Right lung (tissue), 10 donors: ENCODE measurements at places on chromosomes 1 and 21.

DNA sequence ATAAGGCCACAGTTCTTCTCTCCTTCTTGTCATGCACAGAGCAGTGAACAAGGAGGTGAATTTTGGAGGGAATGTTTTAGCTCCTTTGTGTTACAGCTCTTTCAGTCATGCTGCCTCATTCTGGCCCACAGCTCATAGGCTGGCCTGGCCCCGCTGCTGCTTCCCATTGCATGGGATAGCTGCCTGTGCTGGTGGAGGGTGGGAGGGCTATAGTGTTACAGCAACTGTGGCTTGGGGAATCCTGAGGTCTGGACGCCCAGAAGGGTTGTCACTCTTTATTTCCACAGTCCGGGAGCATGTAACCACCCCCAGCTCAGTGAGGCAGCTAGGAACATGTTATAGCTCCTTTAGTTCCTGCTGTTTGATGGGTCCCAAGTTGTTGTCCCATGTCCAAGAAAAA, 210.3 kb downstream of the AMY1C start:
- DNase-seq, result no peak

- DNase-seq, result no peak
Measured at GRCh38 chr1:218078916-218079315, 206.2 kb upstream of the RRP15 start.

- no peak for DNase-seq
Measured at GRCh38 chr1:53987880-53988279, 30.1 kb downstream of the LDLRAD1 start.

DNA sequence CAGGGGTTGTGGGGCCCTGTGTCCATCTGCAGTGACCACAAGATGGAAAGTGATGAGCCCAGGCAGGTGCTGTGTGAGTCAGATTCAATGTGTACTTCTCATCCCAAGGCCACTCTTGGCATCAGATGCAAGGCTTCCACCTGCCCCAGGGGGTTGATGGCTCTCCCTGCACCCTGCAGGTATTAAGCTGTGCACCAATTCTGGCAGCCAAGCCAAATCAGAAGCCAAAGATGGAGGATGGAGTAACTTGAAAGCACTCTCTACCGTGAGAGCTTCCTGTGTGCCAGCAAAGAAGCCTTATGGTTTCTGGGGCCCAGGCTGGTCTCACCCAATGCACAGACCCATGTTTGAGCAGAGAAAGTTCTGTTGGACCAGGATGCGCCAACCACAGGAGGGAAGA, 44.3 kb upstream of the TENT5C start:
- no peak for DNase-seq

GRCh38 chr21:44898851-44899767, 21.6 kb downstream of the ITGB2 start:
- no peak for DNase-seq

DNA sequence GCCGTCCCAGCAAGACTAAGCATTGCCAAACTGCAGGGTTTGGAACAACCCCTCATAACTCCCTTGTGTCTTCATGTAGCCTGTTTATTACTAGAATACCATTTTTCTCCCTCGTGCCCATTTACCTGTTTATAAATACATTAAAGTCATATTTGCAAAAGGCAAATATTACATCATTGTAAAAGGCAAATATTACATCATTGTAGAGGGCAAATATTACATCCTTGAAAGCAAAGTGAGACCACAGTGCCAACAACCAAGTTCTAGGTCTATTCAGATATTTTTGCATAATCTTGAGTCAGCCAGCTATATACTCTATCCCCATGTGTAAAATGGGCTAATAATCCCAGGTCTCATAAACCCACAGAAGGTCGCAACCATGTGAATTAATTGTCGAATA, 11.4 kb upstream of the FAM163A start:
- DNase-seq, result no peak

- DNase-seq, result no peak
Measured at GRCh38 chr1:245311887-245312536, 157.2 kb downstream of the KIF26B start.

GRCh38 chr1:162861101-162861500, at the start of gene CCDC190:
CCDC190 (minus strand) TSS chr1:162861175; CDS start chr1:162859646, 1,529 bp downstream.
- peak; percentile 16 for DNase-seq

DNA sequence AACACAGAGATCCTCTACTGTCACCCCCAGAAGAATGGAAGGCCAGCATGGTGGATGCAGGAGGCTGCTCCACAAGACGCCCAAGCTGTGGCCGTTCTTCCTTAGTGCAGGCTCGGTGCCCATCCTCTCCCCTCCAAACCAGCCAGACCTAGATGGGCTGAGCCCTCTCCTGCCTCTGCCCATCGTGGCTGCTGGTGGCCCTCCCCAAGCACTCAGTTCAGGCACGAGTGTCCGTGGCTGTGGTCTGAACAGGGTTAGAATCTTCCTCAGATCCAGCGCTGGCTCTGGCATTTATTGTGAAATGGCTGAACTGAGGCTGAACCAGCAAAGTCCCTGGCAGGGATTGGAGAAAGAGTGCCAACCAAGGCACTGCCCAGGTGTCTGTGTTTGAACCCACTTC, 59.5 kb downstream of the TRIM11 start:
- no peak for DNase-seq

GRCh38 chr1:163047951-163048659, 21.1 kb upstream of the RGS4 start:
- no peak for DNase-seq

- no peak for DNase-seq
Measured at GRCh38 chr1:184294101-184294500, 92.7 kb upstream of the C1orf21 start.

DNA sequence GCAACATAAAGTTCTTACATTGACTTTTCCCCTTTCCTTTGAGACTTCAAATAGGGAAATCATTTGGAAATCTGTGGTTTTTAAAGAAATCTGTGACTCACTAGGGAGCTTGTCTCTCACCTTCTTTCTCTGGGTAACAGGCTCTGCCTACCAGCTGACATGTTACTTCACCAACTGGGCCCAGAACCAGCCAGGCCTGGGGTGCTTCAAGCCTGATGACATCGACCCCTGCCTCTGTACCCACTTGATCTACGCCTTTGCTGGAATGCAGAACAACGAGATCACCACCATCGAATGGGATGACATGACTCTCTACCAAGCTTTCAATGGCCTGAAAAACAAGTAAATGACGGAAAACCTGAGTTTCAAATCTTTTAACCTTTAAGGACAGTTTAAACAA, 9.2 kb upstream of the CHIA start:
- DNase-seq, result no peak

- no peak for DNase-seq
Measured at GRCh38 chr1:47241114-47242113, 9.4 kb upstream of the TAL1 start.

DNA sequence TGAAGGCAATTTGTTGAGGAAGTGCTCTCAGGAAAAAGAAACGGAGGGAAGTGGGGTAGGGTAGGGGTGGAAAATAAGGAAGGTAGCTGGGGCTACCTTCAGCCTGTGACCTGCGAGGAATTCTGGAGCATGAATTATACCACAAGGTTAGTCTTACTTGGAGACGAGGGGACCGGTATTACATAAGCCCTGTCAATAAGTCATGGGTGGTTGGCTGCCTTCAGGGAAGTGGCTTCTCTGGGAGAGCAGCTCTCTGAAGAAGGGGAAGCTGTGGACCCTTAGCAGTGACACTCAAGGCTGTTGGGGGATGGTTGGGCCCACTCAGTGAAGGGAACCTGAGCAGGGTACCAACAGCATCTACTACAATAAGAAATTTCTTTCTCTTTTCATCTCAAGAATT, 111.3 kb downstream of the TNFSF18 start:
- no peak for DNase-seq

GRCh38 chr1:53174971-53175913, 21.4 kb upstream of the CPT2 start:
- no peak for DNase-seq

GRCh38 chr1:55560266-55560665, 345.1 kb upstream of the USP24 start:
- no peak for DNase-seq

DNA sequence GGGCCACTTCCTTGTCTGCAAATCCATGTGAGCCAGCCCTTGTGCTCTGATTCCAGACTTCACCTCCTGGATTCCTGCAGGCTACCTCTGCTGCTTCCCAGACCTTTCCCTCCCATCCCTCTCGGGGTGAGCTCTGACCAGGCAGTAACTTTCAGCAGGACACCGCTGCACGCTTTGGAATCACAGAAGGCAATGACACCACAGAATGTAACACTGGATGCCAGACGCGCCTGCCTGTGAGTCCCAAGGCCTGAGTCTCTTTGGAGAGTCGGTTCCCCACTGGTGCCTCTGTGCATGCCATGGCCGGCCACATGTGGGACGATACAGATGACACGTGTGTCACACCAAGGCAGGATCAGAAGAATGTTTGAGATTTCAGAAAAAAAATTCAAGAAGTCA, 89.7 kb upstream of the ERRFI1 start:
- DNase-seq, result no peak

DNA sequence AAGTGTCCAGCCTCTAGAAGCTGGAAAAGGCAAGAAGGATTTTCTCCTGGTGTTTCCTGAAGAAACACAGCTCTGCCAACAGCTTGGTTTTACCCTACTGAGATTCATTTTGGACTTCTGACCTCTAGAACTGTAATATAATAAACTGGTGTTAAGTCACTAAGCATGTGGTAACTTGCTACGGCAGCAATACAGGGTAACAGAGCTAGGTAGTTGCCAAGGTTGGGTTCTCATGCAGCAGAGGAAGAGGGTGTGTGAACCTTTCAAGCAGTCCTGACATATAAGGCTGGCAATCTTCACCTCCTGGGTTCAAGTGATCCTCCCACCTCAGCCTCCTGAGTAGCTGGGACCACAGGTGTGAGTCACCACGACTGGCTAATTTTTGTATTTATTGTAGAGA, 36.0 kb downstream of the GNG4 start:
- DNase-seq, result no peak

DNA sequence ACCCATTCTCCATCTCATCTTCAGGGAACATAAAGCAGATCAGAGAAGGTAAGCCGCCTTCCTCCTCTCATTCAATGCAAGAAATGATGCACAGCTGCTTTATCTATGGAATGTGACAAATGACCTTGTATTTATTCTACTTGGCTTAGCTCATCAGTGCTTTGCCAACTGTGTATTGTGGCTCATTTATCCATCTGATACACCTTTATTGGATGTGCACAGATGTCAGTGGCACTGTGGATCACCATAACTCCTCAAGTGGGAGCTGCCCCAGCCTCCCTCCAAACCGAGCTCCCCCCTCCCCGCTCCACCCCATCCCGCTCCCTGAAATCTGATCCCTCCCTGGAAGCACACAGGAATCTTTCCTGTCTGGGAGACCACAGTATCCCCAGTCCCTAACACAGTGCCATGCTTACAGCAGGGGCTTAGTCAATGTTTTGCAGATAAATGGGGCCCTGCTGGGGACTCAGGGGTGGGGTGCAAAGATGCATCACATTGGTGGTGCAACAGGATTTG, 156.0 kb upstream of the RAB4A start:
- DNase-seq, result no peak

GRCh38 chr1:111236379-111236778, 8.9 kb downstream of the CHI3L2 start:
- DNase-seq, result no peak

DNA sequence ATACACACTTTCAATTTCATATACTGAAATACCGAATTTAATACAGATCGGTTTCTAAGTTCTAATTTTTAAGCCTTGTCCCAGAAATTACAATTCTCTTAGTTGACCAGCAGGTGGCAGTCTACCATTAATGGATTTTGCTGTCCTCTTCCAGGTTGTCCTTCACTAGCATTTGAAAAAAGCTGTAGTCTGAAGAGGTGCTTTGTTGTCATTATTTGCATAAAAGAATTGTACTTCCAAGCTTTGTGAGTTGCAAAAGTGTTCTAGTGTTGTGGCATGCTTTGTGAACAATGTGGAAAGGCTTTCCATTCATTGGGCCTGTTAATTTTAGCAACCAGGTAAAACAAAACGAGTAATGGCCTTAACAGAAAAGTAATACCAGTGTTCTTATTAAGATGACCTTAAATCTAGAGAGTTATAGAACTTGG, 193.6 kb downstream of the RPS6KC1 start:
- peak; percentile 19 for DNase-seq

GRCh38 chr21:44912158-44912473, 8.6 kb downstream of the ITGB2 start:
- DNase-seq, result no peak

GRCh38 chr1:98021126-98021525, 100.3 kb upstream of the DPYD start:
- no peak for DNase-seq

- no peak for DNase-seq
Measured at GRCh38 chr1:222334026-222334680, 213.8 kb downstream of the HHIPL2 start.

DNA sequence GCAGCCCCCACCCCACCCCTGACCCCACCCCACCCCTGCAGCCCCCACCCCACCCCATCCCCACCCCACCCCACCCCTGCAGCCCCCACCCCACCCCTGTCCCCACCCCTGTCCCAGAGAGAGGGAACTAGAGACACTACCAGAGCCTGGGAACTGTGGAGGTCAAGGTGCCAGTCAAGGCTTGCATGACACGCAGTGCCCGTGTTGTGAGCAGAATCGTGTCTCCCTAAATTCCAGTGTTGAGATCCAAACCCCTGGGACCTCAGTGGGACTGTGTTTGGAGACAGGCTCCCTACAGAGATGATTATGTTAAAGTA, 18.4 kb upstream of the SUMO3 start:
- DNase-seq, result no peak

- DNase-seq, result no peak
Measured at GRCh38 chr1:59332983-59333382, 36.1 kb downstream of the FGGY start.

DNA sequence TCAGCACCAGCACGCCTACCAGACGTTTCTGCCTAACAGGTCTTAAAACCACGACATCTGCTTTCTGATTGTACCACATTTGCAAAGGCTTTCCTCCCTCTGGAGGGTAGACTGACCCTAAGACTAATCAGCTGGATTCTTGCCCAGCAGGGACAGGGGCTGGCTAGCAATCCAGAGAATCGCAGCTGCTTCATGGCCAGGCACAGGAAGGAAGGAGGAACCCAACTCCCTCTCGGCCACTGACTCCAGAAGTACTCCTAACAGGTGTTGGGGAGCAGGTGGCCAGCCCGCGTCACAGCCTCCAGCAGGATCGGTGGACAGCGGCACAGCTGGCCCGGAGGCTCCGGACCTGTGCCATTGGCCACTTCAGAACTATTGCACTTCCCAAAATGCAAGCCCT, 180.8 kb downstream of the NPHP4 start:
- DNase-seq, result no peak

- DNase-seq, result no peak
Measured at GRCh38 chr1:64980745-64981600, 14.6 kb upstream of the JAK1 start.

- no peak for DNase-seq
Measured at GRCh38 chr1:247530785-247531184, 5.5 kb downstream of the OR2C3 start.

DNA sequence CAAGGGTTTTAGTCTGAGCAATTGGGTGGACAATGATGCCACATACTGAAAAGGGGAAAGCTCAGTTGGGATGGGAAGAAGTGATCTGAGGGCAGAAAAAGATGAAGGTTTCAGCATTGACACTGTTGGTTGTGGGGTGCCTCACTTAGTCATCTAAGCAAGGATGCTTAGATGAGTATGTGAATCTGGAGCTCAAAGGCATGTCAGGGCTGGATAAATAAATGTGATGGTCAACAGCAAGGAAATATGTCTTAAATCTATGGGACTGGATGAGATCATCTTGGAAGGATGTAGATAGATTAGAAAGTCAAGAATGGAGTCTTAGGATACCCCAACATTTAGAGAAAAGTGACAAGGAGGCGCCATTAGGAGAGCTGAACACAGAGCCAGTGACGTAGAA, 114.6 kb downstream of the ZBTB18 start:
- no peak for DNase-seq

- DNase-seq, result no peak
Measured at GRCh38 chr1:60547821-60548220, 474.3 kb upstream of the C1orf87 start.
